Hippocampal formation (tissue), 2 donors: ENCODE measurements at places on chromosomes 6 and 20.

GRCh38 chr20:49247792-49248191 lies 28.6 kb downstream of the DDX27 start:
- DNase-seq = no peak

DNA sequence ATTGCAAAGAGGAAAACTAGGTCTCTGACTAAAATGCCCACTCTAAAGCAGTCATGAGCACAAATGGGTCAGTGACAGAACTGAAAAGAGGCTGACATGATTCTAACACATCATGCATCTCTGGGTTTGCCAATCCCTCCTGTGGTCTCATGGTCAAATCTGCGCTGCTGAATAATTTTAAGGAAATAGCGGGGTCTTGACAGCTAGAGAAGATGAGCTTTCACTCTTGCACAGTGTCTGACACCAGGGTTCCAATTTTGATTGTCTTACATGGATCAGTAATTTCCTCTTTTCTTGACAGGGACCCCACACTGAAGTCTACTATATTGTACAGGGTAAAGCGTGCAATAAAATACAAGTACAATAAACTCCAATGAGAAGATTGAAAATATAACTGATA lies 236.8 kb upstream of the CNR1 start:
- DNase-seq = no peak

DNA sequence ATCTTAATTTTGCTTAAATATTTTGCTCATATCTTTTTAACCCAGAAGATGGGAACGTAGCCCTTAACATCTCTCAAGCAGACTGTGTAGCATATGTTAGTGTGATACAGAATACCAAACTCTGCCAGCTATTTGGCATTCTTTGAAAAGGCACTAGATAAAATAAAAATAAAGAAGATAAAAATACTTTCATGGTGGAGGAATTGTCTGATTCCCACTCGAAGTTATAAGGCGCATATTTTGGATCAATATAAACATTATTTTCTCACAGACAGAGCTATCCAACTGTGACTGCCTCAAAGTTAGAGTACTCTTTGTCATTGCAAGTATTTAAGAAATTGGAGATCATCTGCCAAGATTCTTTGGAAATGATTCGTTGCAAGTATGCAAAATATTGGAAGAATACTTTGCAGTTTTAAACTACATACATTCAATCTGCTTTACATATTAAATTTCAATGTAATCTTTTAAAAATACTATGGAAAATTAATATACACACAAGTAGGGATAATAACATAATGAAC lies 10.8 kb upstream of the EEF1E1 start:
- no peak for DNase-seq

DNA sequence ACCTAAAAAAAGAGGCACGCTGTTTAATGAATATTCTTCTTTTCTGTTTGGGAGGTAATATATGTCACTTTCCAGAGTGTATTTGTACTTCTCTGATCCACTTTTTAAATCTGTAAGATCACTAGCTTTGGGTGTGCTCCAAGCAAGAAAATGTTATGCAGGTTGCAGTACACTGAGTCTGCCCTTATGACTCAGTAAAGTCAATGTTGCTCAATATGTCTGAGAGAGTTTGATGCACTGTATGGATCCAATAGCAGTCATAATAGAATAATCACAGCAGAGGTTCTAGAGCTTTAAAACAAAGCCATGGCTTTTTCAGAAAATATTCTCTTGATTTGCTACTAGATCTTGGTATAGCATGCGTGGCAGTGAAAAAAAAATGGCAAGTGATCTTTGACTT lies 525.3 kb upstream of the HTR1E start:
- DNase-seq = no peak

GRCh38 chr6:16841241-16841640 lies 80.0 kb upstream of the ATXN1 start:
- no peak for DNase-seq

- no peak for DNase-seq
Observed at GRCh38 chr20:51002633-51003032, 20.3 kb downstream of the KCNG1 start.

DNA sequence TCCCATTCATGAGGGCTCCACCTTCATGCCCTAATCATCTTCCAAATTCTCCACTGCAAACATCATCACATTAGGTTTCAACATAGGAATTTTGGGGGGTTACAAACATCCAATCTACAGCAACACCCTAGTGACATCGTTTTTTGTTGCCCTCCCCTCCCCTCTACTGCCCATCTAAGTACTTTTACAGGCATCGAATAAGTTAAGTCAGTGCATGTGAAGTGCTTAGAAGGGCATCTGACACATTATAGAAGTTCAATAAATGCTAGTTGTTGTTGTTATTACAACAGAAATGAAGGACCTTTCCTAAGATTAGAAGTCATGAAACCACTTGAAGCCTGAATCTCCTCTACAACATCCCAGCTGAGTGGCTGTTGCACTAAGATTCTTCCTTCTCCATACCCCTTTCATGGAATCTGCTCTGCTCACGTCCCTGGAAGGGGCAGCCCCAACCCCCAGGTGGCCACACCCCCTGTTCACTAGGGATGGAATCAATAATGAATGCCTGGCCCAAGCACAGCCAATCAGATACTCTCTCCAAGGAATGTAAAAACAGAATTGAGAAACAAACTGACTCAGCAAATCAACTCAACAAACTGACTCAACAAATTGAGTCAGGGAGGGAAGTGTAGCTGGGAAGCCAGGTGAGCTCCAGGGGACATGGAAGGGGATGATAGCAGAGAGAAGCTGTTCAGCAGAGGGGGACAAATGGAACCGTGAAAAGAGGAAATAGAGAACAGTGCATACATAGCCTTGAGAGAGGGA lies 3.9 kb upstream of the LRP11 start:
- no peak for DNase-seq

DNA sequence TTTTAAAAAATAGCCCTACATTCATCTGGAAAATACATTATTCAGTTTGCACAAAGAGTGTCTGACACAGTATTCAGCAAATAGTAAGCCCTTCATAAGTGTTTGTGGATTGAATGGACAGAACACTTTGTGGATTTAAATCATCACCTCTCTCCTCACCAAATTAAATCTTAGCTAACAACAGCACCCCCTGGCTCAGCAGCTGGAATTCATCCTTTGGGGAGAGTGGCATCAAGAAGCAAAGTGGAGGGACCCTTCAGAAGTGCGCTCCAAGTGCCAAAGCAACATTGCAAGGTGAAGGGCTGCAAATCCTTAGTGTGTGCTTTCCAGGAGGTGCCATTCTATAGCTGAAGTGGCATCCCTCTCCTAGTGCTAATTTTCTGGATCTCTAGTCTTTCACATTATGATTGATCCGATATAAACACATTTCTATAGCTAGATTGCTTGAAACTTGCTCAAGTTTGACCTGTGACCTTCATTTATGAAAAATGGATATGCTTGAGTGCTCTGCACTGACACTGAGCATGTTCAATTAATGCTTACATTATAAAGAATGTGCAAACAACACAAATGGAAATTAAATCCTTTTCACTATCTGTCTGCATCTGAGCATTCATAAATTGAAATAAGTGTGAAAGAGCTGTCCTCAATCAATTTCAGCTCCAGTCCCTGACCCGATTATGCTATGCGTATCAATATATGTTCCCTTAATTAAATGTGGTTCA lies 891.7 kb downstream of the C6orf118 start:
- DNase-seq = no peak

- no peak for DNase-seq
Observed at GRCh38 chr20:34532320-34532719, 16.1 kb downstream of the DYNLRB1 start.

DNA sequence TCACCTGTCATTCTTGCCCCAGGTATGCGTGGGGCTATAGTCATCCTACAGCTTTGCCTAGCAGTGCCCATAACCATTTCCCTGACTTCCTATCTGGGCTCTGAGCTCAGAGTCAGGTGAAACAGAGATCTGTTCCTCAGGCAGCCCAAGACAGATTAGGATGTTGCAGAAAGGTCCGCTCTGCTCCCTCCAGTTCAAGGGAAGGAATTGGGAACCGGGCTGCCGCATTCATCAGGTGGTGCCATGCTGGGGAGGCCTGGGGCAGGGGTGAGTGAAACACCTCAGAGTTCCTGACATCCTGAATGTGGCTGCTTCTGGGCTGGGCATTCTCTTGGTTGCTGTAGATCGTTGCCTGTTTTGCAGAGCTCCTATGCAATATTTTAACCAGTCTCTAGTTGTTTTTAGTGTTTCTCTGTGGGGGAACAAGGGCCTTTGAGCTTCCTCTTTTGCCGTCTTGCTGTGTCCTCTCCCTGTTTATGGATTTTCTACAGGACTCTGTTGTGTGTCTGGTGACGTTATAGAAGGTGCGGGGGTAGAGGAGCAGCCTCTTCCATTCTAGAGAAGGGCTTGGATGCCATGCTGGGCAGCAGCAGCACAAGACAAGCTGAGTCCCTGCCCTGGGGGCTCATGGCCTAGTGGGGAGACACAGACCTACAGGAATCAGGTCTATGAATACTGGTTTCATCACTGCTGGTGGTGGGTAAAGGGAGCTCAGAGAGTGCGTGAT lies 9.2 kb downstream of the ENTPD6 start:
- DNase-seq = no peak

GRCh38 chr6:36340618-36341454 lies 4.1 kb upstream of the BNIP5 start:
- DNase-seq = no peak

GRCh38 chr6:15020119-15020770 lies 225.6 kb upstream of the JARID2 start:
- DNase-seq = no peak

DNA sequence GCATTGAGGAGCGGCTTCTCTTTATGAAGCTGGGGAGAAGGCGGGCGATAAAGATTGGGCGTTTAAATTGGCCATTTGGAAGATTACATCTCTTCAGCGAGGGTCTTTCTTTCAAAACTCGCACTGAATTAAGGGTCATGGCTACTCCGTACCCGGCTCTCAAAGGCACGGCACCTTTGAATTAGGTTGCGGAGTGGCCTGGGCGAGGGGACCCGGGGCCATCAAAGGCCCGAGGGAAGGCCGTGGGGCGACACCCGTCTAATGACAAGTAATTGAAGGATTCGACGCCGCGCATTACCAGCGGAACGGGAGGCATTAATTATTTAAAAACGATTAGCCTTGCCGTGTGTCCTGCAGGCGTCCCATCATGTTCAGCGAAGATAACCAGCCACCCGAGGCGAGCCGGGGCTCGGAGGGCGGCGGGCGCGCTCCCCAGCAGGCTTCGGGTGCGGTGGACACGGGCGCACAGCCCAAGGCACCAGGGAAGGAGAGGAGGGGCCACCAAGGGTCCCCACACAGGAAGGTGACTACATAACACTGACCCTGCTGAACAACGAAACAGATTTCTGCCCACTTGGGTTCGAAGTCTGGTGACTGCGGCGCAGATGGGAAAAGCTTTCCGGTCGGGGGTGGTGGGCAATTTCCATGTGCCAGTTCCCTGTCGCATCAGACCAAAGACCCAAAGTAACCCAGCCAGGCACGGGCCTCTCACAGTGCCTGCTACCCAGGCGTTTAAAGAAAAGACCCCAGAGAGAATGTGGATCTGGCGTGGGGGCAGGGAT lies 7.4 kb downstream of the FOXA2 start:
- no peak for DNase-seq

DNA sequence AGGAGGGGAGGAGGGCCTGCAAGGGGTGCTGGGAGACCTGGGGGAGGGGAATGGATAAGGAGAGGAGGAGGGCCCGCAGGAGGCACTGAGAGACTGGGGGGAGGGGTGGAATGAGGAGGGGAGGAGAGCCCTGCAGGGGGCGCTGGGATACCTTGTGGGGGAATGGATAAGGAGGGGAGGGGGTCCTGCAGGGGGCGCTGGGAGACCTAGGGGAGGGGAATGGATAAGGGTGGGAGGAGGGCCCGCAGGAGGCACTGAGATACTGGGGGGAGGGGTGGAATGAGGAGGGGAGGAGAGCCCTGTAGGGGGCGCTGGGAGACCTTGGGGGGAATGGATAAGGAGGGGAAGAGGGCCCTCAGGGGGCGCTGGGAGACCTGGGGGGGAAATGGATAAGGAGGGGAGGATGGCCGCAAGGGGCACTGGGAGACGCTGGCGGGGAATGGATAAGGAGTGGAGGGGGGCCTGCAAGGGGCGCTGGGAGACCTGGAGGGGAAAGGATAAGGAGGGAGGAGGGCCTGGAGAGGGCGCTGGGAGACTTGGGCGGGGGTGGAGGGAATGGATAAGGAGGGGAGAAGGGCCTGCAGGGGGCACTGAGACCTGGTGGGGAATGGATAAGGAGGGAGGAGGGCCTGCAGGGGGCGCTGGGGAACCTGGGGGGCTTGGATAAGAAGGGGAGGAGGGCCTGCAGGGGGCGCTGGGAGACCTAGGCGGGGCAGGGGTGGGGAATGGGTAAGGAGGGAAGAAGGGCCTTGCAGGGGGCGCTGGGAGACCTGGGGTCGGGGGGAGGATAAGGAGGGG lies 1.3 kb upstream of the CTCFL start:
- no peak for DNase-seq

GRCh38 chr6:46014511-46015118 lies 1.0 kb downstream of the CLIC5 start:
- no peak for DNase-seq

DNA sequence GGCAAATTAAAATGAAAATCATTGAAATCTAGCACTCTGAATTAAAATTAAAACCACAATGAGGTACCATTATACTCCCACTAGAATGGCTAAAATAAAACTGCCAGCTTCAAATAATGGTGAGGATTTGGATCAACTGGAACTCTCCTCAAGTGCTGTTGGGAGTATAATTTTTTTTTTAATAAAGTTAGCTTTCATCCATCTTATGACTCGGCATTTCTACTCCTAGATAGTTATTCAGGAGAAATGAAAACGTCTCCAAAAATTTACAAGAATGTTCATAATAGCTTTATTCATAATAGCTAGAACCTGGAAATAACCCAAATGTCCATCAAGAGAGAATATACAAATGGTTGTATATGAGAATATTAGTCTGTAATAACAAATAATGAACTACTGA lies 63.2 kb downstream of the ASXL1 start:
- DNase-seq = no peak

DNA sequence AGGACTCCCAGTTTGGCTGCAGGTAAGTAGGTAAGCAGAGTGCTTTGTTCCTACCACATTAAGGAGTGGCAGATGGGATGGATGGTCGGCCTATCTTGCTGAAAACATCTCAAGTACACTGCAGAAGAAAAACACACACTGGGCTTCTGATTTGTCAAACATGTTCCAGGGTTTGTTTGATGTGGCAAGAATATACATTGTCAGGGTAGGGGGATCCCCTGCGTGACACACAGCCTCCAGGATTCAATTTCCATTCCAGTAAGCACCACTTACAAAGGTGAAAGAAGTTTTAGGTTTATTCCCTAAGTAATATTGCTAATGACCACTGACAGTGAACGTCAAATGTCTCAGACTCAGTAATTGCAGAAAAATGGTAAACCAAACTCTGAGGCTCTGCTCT lies 26.0 kb upstream of the KIF16B start:
- DNase-seq = no peak

GRCh38 chr6:56073761-56074160 lies 173.6 kb downstream of the COL21A1 start:
- DNase-seq = no peak
